ENCODE measurements at places on chromosomes 13 and 19.

DNA sequence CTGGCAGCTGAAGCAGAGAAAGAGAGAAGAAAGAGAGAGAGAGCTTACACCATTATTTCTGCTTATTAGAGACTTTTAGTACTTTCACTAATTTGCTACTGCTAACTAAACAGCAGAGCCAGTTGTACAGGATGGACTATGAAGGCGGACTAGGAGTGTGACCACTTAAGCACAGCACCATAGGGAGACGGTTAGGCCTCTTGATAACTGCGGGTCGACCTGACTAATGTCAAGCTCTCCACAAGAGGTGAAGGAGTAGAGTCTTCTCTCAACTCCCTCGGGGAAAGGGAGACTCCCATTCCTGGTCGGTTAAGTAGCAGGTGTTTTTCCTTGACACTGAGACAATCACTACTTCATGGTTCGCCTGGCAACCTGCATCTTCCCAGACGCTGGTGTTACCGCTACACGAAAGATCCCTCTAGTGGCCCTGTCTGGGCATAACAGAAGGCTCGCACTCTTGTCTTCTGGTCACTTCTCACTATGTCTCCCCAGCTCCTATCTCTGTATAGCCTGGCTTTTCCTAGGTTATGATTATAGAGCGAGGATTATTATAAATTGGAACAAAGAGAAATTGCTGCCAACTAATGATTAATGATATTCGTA is 5.3 kb upstream of the PSG7 start:
- DNase-seq = no peak

- no peak for DNase-seq
Observed at GRCh38 chr13:27077451-27077850, 94.2 kb downstream of the USP12 start.

DNA sequence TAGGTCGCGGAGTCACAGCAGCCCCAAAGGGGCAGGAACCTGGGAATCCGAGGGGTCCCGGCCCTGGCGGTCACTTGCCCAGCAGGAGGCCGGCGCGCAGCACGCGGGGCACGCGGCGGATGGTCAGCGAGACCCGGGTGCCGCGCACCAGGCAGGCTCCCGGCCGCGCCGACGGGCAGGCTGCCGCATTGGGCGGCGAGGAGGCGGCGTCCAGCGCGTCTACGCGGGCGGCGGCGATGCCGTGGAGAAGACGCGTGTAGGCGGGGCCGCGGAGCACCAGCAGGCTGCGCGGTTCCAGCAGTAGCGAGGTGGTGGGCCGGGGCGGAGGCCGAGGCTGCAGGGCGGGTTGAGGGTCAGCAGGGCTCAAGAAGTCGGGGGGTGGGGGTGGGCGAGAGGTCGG is 607 bp upstream of the SYNE4 start:
- no peak for DNase-seq

DNA sequence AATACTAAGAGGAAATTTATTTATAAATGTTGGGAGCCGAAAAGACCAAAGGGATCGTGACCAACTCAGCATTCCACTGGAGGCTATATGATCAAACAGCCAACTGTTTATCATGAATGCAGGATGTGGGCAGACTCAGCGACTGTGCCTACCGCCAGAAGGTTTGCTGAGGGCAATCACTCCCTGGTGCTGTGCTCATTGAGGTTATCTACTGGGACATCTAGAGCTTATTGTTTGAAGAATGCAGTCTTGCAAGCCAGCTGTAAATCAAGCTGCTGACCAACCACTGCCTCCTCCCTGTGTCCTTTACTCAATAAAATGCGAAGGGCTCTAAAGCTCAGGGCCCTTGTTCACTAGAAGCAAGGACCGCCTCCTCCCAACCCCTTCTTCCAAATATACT is 8.5 kb upstream of the XPO4 start:
- no peak for DNase-seq

DNA sequence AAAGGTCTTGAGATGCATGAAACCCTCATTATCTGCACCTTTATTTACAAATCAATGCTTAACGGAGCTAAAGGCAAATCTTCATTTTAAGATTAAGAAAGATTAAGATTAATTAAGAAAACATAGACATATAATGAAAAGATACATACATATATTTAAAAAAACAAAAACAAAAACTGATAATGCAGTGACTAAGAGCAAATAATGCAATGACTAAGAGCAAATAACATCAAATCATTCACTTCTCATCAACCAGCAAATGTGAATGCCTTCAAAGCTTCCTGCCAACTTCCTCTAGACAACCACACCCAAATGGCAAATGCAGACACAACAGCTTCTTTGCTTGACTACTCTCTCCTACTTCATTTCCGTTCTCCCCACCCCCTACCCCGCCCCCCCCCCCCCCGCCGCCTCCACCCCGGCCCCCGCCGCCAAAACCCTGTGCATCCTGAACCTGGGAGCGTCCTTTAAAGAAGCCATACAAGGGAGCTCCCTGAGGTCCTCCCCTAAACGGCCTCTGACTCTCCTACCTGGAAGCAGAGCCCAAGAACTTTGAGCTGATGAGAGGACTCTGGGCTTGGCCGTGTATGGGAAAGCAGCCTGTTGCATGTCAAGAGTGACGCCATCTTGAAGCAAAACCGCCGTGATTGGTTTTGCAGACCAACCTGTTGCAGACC is 24.5 kb downstream of the TEX101 start:
- DNase-seq = no peak

DNA sequence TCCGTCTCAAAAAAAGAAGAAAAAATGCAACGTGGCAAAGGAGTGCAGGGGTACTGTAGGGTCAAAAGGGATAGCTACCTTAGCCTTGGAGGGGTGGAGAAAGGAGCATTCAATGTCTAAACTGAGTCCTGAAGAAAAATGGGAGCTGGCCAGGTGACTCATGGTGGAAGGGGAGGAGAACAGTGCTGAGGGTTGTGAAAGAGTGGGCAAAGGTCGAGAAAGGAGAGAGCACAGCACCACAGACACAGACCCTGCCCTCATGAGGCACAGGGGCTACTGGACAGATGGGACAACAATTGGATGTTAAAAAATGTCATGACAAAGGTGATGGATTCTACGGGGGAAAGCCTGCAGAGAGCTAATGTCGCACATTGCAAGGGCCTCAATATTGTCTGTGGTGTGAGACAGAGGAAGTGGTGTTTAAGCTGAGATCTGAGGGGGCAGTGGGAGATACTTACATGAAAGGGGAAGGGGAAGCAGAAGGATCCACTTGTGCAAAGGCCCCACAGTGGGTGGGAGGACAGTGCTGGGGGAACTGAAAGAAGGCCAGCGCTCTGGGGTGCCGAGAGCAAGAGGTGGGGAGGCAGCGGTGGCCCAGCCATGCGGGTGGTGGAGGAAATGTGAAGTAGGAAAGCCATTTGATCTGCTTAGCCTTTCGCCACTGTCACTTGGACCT is 42.9 kb upstream of the URAD start:
- no peak for DNase-seq

- no peak for DNase-seq
Observed at GRCh38 chr19:10095622-10095947, 6.9 kb downstream of the ANGPTL6 start.

- no peak for DNase-seq
Observed at GRCh38 chr13:112959206-112959605, 9.8 kb upstream of the MCF2L start.

DNA sequence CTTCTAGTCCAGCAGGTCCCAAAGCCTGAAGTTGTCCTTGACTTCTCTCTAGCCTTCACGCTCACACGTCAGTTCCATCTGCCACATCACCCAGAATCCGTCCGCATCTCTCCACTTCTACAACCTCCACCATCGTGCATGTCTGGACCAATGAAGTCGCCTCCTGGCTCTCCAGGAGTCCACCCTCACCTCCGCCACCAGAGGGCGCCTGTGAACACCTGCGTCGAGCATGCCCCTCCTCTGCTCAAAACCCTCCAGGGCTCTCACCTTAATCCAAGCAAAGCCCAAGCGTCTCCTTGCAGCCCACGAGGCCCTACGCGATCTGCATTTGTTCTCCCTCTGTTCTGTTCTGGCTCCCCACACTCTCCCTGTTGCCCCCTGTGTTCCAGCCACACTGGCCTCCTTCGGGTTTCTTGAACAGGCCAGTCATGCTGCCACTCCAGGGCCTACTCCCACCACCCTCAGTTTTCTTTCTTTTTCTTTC is 3.7 kb downstream of the USHBP1 start:
- peak; percentile 91 for DNase-seq

DNA sequence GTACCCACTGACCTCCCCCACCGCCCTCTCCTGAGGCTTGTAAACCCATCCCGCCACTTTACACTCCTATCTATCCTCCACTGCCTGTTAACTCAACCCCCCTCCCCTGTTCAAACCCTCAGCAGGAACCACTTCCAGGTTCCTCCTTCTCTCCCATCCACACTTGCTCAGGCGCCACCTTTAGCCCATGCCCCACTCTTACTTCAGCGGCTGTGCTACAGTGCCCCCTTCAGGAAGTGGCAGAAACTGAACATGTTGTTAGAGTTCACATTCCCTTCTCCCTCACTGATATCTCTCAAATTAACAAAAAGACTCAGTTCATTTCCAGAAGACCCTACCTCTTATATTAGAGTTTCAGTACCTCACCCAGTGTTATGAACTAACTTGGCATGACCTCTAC is 49.4 kb downstream of the ZNF91 start:
- no peak for DNase-seq

- DNase-seq = no peak
Observed at GRCh38 chr19:14890643-14891379, 4.9 kb upstream of the OR7A17 start.

- DNase-seq = no peak
Observed at GRCh38 chr13:111877906-111878305, 189.0 kb upstream of the SOX1 start.

- no peak for DNase-seq
Observed at GRCh38 chr19:8245869-8246835, 37.0 kb downstream of the CERS4 start.

GRCh38 chr13:87444135-87444534 is 227.0 kb upstream of the SLITRK5 start:
- no peak for DNase-seq

GRCh38 chr19:58364146-58364545 is 1.6 kb upstream of the ZNF497 start:
- DNase-seq = no peak

GRCh38 chr13:94617389-94618000 is 15.8 kb downstream of the GPR180 start:
- peak; percentile 50 for DNase-seq

DNA sequence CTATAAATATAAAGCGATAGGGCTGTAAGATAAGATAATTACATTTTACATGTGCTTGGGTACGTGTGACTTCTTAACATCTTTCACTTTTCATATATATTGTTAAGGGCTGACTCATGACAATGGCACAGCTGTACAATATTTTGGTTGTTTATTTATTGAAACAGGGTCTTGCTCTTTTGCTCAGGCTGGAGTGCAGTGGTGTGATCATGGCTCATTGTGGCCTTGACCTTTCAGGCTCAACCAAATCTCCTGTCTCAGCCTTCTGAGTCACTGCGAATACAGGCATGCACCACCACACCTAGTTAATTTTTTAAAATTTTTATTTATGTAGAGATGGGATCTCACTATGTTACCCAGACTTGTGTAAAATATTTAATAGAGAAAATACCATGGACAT is 2532.4 kb upstream of the PCDH20 start:
- no peak for DNase-seq

GRCh38 chr19:49390929-49391359 is 2.9 kb downstream of the KASH5 start:
- DNase-seq = no peak

DNA sequence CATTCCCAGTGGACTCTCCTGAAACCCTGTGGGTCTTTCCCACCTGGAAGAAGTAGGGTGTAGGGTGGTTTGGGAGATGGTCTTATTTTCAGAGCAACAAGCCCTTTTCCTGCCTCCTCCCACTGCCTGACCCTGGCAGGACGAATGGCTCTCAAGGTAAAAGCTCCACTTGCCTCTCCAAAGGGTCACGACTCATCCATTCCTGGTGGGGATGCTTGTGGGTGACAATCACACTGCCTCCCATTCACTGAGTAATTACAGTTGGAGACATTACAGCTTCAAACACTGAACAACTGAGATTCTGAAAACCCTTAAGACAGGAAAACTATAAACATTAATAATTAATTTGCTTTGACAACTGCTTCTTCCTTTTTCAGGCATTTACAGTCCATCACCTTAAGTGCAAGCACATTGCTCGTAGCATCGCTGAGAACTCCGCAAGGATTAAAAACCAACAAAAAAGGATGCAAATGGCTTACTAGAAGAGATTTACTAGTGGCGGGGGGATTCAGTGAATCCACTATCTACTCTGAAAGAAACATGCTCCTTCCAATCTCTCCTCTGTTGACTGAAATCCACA is 199.6 kb upstream of the IRS2 start:
- no peak for DNase-seq

DNA sequence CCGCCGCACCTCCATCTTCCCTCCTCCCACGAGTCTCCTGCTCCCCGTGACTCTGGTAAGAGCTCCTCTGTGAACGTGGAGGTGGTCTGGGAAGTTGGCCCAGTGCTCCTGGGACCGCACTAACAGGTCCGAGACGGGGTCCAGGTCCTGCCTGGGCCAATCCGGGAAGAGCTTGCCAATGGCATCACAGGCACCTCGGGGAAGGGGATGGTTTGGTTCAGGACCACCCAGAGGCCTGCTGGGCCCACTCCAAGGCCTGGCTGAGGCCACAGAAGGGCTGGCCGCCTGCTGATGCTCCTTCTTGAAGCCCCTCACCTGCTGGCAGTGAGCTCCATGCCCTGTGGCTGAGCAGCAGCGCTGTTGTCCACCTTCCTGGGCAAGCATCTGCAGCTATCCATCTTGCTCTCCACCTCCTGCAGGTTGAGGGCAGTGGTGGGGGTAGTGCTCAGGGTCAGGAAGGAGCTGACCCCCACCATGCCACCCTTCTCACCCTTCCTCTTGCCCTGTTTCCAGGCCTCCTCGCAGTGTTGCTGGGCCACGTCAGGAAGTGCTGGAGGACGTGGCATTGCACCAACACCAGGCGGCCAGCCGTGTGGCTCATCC is 41.2 kb upstream of the TPM4 start:
- no peak for DNase-seq

GRCh38 chr13:60690604-60691003 is 293.6 kb downstream of the TDRD3 start:
- no peak for DNase-seq

DNA sequence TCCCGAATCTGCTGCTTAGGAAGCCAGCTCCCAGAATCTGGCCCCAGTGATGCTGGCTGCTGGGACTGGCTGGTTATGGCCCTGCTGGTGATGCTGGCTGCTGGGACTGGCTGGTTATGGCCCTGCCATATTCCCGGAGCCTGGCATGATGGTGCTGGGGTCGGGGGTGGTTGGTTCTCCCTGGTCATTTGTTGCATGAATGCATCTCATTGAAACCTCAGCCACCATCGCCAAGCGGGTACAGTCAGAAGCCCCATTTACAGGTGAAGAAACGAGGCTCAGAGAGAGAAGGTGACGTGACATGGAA is 2.1 kb downstream of the PGLYRP1 start:
- DNase-seq = no peak

- no peak for DNase-seq
Observed at GRCh38 chr13:30493658-30494381, 28.1 kb upstream of the HMGB1 start.
